GM23338 (cell line): ENCODE measurements at places on chromosomes 6 and 20. TPM values are rescaled to one million over a fixed set of nuclear protein-coding genes. Genes with fewer than 3 reads are reported as not detected.

DNA sequence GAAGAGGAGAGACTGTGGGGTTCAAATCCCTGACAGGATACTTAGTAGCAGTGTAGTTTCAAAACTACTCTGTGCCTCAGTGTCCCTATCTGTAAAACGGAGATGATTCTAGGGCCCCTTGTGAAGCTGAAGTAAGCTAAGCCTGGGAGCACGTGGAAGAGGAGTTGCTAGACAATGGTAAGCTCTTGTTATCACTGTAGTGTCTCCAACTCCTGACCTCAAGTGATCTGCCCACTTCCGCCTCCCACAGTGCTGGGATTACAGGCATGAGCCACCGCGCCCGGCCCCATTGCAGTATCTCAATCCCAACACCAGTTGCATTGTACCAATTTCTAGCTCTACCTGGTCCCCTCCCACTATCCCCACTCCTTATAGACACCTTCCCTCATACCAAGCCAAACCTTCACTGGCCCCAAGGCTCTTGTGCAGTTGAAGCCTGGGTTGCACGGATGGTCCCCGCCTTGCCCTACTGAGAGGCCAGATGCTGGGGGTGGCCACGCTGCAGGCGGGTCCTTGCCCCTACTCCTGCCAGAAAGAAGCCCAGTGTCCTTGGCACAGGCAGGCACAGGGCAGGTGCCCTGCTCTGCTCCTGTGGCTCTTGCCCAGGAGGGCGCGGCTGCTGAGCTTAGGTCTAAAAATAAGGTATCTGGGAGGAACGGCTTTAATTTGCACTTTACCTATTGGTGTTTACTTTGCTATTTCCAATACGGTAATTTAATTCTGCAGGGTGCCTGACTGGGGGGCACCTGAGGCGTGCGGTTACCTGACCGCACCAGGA is 118.1 kb downstream of the VEGFA start:
- H3K27ac ChIP-seq: no peak overlapping the region
- H3K36me3 ChIP-seq: no peaks in the 10 kb centered on the region
- H3K4me3 ChIP-seq: no peak overlapping the region

GRCh38 chr20:23507346-23507745 is 16.4 kb downstream of the CST8 start:
- no peaks in the 10 kb centered on the region for H3K27me3 ChIP-seq
- no peak overlapping the region for H3K4me3 ChIP-seq
- H3K36me3 ChIP-seq: no peaks in the 10 kb centered on the region
- peak; percentile 36 for DNase-seq

DNA sequence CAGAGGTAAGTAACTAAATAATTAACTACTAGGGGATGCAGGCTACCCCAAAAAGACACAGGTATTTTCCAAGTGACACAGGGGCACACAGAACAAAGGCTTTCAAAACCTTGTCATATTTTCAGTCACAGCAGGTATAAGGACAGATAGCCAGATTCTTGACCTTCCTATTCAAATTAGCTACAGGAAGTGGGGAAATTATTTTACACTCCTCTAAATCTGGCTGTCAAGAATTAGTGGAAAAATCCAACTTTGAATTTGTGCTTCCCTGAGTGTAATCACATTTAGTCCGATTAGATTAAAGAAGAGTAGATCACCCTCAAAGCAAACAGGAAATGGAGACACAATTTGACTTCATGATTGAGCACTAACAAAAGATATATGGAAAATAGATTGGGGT is 60.6 kb downstream of the SYNE1 start:
- no peak overlapping the region for H3K27ac ChIP-seq
- no peak for DNase-seq
- no peak overlapping the region for H3K4me3 ChIP-seq
- H3K4me1 ChIP-seq: peaks cover 13% of the 10 kb centered on the region; the same call in 1 of the 2 replicates

Gene NFYA
- 10.2 and 10.8 TPM in 2 replicates for polyA plus RNA-seq

Gene MUC21
- polyA plus RNA-seq: not detected in 2 replicates
